ENCODE measurements at places on chromosomes 16 and 17.

GRCh38 chr17:67125417-67125816 lies 81.1 kb downstream of the CACNG1 start:
- DNase-seq: peak; percentile 84

- no peak for DNase-seq
These were observed 10.3 kb downstream of the PHB1 start for GRCh38 chr17:49404361-49404760.

DNA sequence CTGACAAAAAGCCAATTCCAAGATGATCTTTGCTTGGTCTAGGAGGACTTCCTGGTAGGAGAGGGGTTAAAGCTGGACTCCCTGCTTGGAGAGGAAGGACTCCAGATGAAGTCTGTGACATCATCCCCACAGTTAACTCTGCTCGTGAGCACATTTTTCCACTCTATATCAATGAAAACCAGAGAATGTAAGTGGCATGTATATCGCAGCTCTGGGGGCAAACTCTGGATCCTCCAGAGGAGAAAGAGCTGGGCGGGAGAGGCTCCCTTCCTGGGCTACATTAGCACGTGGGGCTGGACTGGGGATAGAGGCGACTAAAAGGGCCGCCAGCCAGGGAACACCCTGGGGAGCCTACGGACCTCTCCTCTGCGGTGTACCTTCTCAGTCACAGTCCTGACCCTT lies 34.1 kb downstream of the HIC1 start:
- DNase-seq: no peak

DNA sequence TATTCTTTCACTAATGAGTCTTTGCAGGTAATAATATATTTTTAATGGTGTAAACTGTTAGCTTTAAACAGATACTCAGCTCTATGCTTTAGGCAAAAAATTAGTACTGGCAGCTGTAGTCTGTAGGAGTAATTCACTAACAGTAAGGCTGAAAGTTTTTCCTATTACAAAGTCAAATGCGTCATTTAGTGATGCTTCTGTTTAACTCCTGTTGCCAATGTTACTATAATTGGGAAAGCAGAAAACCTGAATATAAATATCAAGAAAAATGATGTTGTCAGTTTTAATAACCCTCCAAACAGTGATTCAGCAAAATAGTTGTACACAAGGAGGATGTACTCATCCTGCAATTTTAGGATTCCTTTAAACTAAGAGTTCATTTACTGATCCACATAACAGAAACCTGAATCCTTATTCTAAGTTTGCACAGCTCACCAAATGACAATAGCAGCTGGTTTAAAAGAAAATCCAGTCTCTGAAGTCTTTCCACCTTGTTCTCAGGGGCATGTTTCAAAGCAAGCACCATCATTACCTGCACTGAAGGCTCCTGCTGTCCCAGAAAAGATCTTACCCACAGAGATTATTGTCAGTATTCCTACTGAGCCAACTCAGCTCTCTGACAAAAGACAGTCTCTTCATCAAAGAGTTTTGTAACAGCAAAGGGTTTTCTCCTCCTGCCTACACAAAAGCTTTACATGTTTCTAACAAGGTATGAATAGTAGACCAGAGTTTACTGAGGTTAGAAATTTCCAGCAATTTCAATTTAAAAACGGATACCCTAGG lies 4.2 kb downstream of the CDR2 start:
- no peak for DNase-seq

DNA sequence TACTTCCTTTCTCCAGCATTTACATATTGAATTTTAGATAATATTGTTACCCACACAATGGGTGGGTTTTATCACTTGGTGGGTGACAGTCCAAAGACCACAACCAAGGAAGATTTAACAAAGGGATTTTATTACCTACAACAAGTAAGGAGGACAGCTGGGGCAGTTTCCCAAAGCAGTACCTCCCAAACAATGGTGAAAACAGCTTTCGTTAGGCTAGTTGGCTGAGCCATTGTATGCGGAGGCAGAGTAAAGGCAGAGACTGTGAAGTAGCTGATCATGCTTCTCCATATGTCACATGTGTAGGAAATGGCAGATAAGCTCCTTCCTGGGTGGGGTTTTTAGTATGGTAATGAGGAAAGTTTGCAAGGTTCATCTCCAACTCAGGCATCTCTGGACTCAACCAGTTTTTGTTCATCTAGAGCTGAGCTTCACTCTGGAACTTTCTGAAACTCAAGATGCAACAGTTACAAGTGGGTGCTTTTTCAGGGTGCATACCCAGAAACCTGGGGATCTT lies 104.3 kb upstream of the PSMD7 start:
- DNase-seq: no peak

- no peak for DNase-seq
These were observed 338 bp downstream of the MAPK3 start for GRCh38 chr16:30122604-30123160.

- DNase-seq: no peak
These were observed 7.2 kb downstream of the ARL2BP start for GRCh38 chr16:57252148-57252721.

GRCh38 chr17:18921912-18922451 lies 30.0 kb upstream of the SLC5A10 start:
- no peak for DNase-seq

DNA sequence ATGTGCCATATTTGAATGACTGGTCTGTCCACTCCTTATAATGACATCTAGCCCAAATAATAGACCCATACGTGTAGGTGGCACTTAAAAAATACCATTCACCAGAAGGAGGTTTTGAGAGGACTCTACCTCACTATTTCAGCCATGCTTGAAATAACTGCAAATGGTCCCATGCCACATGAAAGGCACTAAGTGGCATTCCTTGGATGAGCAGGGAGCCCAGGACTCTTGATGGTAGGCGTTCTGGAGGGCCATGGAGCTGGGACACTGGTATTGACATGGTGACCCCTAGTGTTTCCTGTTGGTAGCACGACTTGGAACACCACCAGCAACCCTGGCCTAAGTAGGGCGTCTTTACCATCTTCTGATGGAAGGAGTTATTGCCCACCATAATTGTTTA lies 148.7 kb upstream of the ZFHX3 start:
- peak; percentile 86 for DNase-seq

DNA sequence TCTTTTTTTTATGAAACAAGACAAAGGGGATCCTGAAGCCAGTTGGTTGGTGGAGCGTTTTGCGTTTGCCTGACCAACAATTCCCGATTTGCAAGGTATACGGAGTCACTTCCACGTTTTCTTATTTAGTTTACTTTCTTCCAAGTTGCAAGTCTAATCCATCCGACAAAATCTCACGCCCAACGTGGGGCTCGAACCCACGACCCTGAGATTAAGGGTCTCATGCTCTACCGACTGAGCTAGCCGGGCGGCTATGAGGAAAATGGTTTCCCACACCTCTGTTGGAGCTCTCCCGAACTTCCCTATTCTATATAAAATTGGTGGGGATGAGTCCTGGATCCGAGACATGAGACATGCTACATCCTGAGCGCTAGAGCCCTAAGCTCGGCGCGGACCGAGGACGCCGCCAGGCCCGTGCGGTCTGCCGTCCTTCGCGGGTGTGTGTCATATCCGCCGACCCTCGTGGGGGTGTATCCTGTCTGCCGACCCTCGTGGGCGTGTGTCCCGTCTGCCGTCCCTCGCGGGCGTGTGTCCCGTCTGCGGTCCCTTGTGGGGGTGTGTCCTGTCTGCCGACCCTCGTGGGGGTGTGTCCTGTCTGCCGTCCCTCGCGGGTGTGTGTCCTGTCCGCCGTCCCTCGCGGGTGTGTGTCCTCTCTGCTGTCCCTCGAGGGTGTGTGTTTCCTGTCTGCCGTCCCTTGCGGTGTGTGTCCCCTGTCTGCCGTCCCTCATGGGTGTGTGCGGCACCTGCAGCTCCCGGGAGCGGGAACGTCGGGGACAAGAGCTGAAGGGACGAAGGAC lies 22.6 kb downstream of the ZNF213 start:
- DNase-seq: peak; percentile 93

DNA sequence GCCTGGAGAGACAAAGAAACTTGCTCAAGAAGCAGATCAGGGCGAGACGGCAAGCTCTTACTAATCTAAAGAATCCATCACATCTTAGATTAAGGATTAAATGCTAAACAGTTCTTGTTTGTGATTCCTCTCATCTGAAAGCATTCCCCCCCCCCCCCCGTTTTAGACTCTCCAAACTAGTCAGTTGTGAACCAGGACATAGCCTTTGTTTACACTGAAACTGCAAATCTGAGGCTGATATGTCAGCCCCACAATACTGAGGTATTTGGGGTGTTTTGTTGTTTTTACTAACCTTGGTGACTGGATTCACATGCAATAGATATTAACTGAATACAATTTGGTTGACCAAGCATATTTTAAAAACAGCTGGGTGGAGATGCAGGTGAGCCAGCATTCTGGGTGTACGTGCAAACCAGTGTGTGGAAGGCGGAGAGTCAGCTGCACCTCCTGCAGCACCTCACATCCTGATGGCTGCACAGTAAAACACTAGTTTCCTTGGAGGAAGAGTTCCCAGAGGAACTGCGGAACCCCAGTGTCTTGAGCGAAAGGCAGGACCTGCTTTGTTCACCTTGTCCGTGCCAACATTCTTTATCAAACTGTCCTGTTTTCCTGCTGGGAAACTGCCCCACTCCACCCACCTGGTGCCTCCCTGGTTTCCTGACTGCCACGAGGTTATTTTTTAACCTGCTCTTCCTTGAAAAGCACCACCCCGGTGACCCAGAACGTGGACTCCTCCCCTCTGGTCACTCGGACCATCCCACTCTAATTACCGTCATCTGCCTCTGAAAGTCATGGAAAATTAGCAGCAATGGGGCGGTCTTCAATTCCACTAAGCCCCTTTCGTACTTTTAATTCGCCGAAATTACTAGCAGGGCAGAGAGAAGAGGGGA lies 1.2 kb upstream of the YPEL2 start:
- peak; percentile 85 for DNase-seq

- no peak for DNase-seq
These were observed 19.8 kb downstream of the MNT start for GRCh38 chr17:2380950-2381649.

Data from trophoblast cell (in vitro differentiated cells and primary cell).